HCT116 (cell line): ENCODE measurements at places on chromosomes 13 and 19. TPM values are rescaled to one million over a fixed set of nuclear protein-coding genes. Genes with fewer than 3 reads are reported as not detected.

DNA sequence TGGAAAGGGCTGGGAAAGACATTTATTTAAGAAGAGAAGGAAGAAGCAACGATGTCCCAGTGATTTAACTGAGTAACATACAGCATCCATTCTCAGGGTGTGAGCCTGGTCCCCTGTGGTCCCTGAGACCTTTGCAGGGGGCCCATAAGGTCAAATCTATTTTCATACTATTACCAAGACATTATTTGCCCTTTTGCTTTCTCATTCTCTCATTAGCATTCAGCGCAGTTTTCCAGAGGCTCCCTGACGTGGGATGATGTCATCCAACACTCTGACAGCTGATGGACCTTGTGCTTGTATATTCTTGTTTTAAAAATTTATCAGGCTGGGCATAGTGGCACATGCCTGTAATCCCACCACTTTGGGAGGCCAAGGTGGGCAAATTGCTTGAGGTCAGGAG is 18.3 kb upstream of the HNRNPUL1 start:
- DNase-seq = no peak

ZNF57 gene
- total RNA-seq = 8.3 TPM

SHC2 gene
- total RNA-seq = 2.5 TPM

GRCh38 chr19:54136086-54136863 is 1.3 kb upstream of the CNOT3 start:
- DNase-seq = no peak

GRCh38 chr13:36920616-36921185 is 663 bp upstream of the SMAD9 start:
- DNase-seq = no peak

DNA sequence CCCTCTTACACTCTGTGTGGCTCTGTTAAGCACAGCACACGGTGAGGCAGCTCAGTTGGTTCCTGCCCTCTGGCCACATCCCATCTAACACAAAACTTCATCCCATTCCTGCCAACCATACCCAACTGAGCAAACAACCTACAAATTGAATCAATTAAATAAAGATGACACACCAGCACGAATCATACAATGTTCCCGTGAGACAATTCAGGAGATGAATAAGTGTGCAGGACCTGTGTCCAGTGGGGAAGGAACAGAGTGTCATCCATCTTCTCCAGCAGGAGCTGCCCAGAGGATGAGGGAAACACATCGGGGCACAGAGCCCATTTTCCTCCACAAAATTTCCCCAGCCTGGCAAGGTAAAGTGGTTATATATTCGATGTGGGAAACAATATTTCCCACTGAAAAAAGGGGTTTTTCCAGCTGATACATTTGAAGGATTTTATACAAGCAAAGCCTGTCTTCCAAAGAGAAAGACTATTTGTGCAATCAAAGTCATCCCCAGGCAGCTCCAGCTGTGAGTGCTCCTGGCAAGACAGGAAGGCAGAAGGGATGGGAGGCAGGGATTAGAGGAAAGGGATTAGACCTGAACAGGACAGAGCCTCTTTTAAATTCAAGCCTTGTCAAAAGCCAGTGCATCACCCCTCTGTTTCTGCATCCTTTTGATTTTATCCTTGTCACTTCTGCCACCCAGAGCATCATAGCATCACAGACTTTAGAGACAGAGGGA is 240.2 kb downstream of the LHFPL6 start:
- no peak for DNase-seq

GPR4 gene
- 0.10 TPM for total RNA-seq

GRCh38 chr19:41225238-41226052 is 6.4 kb downstream of the AXL start:
- DNase-seq = peak; percentile 97

DNA sequence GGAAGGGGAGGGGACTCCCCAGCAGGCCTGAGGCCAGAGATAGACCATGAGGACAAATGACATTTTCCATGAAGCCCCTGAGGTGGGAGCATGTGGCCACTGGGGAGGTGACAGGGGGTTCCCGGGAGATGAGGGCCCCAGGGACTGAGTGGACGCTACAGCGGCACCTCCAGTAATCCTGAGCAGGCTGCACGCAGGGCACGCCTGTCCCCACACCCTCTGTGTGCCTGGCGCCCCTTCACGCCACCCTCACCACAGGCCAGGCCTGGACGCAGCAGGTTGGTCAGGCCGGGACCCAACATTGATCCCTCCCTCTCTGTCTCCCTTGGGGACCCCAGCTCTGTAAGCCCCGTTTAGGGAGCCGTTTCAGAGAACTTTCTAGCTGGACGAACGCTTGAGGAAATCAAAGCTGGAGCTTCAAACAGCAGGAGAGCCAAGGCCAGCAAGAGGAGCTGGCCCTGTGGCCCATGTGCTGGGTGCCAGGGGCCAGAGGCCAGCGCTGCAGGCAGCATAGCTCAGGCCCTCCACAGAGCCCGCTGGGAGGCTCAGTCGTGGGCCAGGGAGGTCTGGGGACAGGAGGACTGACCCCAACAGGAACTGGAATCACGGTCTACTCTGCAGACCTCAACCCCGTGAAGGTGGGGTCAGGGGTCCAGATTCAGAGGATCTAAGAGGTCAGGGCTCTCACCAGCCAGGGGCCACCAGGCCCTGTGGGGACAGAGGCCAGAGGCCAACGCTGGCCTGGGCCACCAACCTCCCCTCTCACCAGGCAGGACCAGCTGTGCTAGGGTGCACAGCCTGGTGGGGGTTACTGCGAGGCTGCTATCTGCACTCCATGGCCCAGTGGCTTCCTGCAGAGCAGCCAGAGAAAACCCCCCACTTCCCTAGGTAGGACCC is 14.6 kb downstream of the LSM4 start:
- no peak for DNase-seq

ZSWIM4 gene
- total RNA-seq = 9.8 TPM

- DNase-seq = no peak
Observed at GRCh38 chr13:25192936-25193335, 20.8 kb upstream of the AMER2 start.

GRCh38 chr19:13795595-13796300 is 505 bp downstream of the ZSWIM4 start:
- no peak for DNase-seq

NANOS2 gene
- total RNA-seq = not detected

NTF4 gene
- 1.7 TPM for total RNA-seq

GRCh38 chr19:47035127-47036096 is 13.0 kb downstream of the TMEM160 start:
- DNase-seq = peak; percentile 67

- DNase-seq = no peak
Observed at GRCh38 chr13:112464720-112465119, 88.6 kb downstream of the SPACA7 start.

- DNase-seq = no peak
Observed at GRCh38 chr13:51921790-51922740, 60.3 kb downstream of the CCDC70 start.

VSIG10L gene
- total RNA-seq = 4.6 TPM

DNA sequence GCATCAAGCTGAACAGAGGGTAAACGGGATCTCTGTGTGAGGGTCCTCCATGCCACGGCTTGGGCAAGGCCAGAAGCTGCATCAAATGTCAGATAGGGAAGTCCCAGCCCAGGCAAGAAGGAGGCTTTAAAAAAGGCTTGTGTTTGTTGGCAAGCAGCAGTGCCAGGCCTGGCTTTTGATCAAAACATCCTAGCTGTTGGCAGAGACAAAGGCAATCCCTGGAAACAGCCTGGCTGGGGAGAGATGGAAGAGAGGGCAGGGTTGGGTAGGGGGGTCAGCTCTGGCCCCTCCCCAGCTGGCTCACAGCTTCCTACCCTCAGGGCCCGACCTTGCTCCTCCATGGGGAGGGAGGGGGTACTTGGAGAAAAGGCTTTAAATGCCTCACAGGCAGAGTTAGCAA is 61.8 kb upstream of the KCTD15 start:
- DNase-seq = no peak

PINLYP gene
- 0.17 TPM for total RNA-seq

- DNase-seq = peak; percentile 61
Observed at GRCh38 chr19:32287811-32288227, 57.6 kb upstream of the ZNF507 start.

DNA sequence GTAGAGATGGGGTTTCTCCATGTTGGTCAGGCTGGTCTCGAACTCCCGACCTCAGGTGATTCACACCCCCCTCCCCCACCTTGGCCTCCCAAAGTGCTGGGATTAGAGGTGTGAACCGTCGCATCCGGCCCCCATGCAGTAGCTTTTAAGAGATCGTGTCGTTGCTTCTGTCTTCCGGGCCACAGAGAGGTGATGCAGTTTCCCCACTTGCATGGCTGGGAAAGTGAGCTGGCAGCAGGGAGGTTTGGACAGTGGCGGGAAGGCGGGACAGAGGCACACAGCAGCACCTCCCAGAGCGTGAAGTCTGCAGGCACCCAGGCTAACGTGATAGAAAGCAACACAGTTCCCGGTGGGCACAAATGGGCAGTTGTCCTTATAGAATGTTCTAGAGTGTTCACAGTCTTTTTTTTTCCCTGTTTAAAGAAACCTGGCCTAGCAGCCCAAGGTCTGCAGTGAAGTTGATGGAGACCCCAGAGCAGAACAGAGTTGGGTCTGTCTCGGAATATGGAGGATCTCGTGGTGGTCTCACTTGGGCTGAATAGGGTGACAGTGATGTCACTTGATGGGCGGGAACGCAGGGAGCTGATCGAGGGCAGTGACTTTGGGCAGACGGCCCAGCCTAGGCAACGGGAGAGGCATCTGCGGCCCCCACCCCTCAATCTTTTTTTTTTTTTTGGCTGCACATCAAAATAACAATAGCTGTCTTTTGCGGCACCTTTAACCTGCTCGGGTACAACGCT is 4.9 kb downstream of the UHRF1 start:
- no peak for DNase-seq

ZNF682 gene
- total RNA-seq = not detected

ZNF681 gene
- total RNA-seq = not detected

DNA sequence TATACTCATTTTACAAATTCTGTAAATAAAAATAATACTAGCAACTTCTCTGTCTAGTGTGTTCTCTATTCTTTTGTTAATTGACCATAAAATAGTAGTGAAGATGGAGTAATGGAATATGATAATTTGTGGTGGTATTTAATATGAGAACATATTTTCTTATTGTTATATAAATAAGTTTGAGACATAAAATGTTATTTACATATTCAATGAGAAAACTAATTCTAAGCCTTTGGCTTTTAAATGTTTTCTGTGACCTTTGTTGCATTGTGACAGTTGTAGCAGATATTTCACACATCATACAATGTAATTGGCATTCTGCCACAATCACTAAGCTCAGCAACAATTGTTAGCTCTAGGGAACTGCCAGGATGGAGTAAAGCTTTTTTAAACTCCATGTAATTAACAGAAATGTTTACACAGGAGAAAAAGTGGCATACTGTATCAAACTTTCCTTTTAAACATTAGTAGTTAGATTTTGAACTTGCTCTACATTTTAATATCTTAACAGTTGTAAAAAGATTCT is 562.1 kb upstream of the PCDH9 start:
- no peak for DNase-seq

DNA sequence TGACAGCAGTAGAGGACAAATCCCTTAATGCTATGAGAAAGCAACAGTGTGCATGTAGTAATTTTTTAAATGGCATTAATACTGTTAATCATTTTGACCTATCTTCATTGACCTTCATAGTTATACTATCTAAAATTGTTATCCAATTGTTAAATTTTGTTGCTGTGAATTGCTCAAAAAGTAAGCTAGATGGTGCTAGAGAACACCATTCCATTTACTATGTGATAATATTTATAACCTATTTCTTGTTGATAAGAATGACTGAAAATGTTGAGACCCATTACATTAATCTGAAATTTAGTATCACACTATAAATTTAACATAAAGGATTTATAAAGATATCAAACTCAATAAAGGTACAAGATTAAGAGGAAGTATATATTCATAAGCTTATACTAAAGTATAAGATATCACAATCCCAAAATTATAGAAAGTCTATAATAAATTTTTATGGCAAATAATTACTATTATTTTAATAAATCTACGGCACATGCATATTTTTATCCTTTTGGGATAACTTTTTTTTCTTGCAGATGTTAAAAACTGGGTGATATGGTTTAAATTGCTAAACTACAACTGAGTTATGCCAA is 1573.3 kb downstream of the PCDH9 start:
- DNase-seq = no peak

TJP3 gene
- total RNA-seq = 69.6 TPM

C5AR1 gene
- total RNA-seq = 6.5 TPM

DNA sequence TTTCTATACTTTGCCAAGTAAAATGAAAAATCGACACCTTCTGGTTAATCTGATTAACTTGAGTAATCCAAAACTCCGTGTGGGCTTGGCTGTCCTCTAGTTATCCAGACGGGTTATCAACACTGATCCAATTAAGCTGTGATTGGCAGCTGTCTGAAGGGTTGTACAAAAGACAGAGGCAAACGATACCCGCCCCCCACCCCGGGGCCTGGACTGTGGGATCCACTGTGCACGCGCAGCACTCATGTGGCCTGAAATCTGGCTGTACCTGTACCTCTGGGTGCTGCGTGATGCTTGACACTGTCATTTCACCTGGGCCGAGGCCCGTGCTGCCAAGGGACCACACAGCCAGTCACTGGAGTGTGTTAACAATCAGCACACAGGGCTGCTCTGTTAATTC is 53.5 kb downstream of the COL4A2 start:
- DNase-seq = no peak

- DNase-seq = no peak
Observed at GRCh38 chr13:99830931-99831330, 140.6 kb downstream of the ZIC5 start.

GRCh38 chr19:55418185-55418584 is 10.6 kb upstream of the UBE2S start:
- peak; percentile 74 for DNase-seq

DNA sequence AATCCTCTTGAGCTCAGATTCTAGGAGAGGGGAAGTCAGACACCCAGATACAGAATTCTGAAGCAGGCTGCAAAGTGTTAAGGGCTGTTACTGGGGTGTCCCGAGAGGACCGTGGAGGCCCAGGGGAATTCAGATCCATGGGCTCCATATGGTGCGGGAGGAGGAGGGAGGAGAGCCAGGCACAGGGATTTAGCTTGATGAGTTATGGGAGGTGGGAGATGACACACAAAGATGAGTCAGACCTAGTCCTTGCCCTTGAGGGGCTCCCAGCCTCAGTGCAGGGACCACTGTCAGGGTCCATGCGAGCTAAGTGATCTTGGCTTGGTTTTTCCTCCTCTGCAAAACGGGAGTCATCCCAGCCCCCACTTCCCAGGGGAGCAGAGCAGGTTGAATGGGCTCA is 14.4 kb upstream of the GIPR start:
- no peak for DNase-seq

PLIN5 gene
- 8.1 TPM for total RNA-seq

- DNase-seq = no peak
Observed at GRCh38 chr19:41443813-41444455, 978 bp downstream of the ERICH4 start.
